Stimulated activated naive CD4-positive, alpha-beta T cell (primary cell): ENCODE measurements at places on chromosomes 13 and 19.

- DNase-seq, result no peak
These were observed 22.1 kb upstream of the F7 start for GRCh38 chr13:113083402-113084061.

- DNase-seq, result no peak
These were observed 9.1 kb downstream of the KDELR1 start for GRCh38 chr19:48382286-48382685.

GRCh38 chr19:53254411-53255341 is at the start of gene ZNF677:
TSS of gene ZNF677 (minus strand) at chr19:53254873. CDS start at chr19:53251550, 3,323 bp downstream.
- DNase-seq, result peak; percentile 83

DNA sequence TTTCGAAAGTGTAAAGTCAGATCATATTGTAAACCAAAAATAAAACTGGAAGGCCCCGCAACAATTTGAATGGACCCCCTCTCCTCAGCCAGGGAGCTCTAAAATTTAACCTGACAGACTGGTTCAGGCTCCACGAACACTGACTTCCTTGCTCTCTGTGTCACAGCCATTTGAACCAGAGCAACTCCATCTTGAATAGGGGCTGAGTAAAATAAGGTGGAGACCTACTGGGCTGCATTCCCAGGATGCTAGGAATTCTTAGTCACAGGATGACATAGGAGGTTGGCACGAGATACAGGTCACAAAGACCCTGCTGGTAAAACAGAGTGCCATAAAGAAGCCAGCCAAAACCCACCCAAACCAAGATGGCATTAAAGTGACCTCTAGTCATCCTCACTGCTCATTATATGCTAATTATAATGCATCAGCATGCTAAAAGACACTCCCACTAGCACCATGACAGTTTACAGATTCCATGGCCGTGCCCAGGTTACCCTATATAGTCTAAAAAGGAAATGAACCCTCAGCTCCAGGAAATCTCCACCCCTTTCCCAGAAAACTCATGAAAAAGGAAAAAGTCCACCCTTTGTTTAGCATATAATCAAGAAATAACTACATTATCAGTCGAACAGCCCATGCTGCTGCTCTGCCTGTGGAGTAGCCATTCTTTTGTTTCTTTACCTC is 43.1 kb downstream of the RFXAP start:
- no peak for DNase-seq

- DNase-seq, result no peak
These were observed 27.0 kb upstream of the MIER2 start for GRCh38 chr19:371501-372168.
